ENCODE measurements at places on chromosomes 1 and 21.

DNA sequence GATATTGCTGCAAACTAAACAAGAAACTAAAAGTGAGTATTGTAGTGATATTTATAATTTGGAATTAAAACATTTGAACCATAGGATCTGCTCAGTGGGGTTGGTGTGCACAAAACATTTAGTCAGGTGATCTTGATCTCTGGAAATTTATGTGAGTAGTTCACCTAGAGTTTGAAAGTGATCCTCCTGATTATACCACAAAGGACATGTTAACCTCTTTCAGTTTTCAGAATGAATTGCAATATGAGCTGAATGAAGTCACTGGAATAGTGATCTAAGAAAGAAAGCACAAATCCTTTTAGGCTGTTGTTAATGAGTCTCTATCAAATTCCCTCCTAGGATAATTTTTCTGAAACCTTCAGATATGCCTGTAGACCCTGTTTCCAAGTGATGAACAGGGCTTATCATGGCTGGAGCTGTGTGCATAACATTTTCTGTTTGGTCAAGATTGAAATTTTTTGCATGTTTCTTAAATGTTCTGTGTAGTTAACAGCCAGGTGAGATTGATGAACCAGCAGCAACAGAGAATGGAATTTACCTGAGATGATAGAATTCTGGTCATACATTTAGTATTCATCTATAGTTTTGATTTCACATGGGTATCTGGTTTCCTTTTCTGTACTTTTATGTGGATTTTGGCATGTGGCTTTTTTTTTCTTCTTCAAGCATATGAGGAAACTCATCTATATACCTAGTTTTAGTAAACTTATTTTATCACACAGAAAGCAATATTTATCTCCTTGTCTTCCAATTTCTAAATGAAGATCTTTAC, 25.5 kb downstream of the CDC14A start:
- DNase-seq = no peak

DNA sequence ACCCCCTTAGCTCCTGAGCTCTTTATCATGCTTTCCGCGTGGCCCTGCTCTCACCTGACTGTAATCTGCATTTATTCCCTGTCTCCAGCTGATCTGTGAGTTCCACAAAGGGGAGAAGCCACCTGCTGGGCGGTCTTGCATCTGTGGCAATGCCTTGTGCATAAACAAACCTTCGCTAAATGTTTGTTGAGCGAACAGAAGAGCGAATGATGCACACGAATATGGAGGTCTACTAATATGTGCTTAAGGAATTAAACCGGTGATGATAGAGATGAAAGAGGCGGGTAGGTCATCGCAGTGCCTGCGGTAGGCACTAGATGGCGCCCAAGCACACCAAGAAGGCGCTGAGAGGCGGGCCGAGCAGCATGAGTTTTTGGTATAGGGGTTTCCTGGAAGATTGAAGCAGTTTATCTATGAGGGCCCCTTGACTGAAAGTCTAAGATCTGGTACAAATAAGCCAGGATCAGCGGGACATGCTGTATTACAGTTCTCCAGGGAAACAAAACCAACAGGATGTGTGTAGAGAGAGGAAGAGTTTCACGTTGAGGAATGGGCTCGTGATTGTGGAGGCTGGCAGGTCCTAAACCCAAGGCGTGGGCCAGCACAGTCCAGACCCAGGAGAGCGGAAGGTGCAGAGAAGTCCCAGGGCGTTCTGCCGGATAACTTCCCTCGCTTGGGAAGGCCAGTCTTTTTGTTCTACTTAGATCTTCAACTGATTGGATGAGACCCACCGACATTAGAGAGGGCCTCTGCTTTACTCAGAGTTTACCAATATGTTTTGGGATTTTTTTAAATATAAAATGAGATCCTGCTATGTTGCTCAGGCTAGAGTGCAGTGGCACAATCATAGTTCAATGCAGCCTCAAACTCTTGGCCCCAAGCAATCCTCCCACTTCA, 34.7 kb downstream of the TOMM20 start:
- DNase-seq = peak; percentile 84

DNA sequence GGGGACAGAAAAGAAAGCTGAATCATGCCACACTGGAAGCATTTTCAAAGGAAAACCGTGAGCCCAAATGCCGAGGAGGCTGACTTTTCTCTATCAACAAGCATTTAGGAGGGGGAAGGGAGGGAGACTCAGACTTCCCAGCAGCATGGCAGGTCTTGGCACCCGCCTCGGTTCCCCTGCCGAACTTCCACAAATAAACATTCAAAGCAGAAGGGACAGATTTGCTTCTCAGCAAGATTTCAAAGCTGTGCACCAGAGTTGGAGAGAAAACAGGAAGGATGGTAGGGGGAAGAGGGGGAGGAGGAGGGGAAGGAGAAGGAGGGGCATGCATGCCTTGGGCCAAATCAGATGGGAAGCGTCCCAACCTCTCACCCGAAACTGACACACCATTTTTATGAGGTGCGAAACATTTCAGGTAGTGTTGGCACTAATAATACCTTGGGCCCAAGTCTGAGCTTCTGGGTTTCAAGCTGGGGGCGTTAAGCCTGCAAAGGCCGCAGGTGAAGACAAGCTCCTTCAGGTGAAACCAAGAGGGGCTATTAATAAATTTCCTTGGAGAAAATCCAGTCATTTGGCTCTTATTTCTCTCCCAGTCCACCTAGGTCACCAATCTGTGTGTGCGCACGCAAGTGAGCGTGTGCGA, 26.4 kb downstream of the ABCA4 start:
- DNase-seq = no peak

GRCh38 chr1:226407199-226407496, 745 bp downstream of the PARP1 start:
- no peak for DNase-seq

- DNase-seq = peak; percentile 54
Observed at GRCh38 chr21:41460578-41461527, 34.8 kb downstream of the MX1 start.

GRCh38 chr1:214493126-214493796, 58.1 kb downstream of the PTPN14 start:
- DNase-seq = no peak

GRCh38 chr1:245512980-245513578, 358.3 kb downstream of the KIF26B start:
- no peak for DNase-seq

DNA sequence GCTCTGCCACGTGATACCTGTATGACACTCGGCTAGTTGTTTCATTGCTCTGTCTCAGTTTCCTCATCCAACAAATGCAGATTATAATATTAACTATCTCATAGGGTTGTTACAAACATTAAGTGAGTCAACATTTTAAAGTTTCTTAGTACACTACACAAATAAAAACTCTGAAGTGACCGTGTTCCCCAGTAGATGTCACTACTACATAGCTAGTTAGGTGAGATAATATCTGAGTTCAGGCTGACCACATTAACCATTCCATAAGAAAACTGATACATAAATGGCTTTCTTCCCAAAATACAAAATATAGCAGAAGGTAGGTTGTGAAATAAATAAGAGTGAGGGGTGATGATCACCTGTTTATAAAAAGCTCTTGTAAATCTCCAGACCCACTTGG, 214.1 kb downstream of the NUF2 start:
- no peak for DNase-seq

DNA sequence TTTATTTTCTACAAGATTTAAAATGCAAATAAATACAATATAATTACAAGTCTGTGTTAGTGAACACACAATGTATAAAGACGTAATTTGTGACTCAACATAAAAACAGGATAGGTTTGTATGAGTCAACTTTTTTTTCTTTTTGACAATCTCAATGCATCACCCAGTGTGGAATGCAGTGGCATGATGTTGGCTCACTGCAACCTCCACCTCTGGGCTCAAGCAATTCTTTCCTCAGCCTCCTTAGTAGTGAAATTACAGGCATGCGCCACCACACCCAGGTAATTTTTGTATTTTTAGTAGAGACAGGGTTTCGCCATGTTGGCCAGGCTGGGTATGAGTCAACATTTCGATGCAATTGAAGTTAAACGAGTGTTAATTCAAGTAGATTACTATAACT, 5.9 kb upstream of the SPRR2E start:
- no peak for DNase-seq

- DNase-seq = no peak
Observed at GRCh38 chr1:224613486-224613885, 2.6 kb upstream of the CNIH3 start.

- no peak for DNase-seq
Observed at GRCh38 chr1:52414942-52415341, 10.5 kb downstream of the PRPF38A start.

GRCh38 chr1:64228167-64228957, 24.9 kb downstream of the UBE2U start:
- DNase-seq = no peak

DNA sequence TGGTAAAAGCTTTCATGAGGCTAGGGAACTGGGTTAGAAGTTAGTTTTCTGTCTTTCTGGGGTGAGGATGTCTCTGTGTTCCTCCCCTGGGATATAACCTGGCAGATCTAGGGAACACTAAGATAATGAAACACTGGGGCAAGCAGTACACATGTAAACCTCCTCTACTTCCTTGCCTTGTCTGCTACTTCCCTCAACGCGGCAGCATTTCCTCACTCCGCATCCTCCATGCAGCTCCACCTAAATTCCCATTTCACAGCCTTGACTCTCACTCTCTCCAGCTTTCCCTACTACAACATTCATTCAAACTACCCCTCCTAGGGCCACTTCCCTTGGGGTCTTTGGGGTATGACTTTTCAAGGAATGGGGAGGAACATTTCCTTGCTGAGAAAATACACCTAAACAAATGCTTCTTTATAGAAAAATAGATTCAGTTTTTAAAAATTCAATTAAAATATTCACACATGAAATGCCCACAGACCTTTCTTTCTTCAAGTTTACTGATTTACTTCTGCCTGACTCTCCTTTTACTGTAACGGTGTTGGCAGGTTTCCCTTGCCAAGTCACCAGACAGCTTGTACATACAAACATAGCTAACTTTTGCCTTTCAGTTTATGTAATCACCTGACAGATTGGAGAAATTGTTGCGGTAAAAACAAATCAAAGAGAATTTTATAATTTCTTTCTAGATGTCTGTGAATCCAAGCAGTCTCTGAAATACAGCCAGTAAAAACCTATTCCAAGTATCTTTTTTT, 90.1 kb downstream of the TNFSF18 start:
- DNase-seq = no peak

DNA sequence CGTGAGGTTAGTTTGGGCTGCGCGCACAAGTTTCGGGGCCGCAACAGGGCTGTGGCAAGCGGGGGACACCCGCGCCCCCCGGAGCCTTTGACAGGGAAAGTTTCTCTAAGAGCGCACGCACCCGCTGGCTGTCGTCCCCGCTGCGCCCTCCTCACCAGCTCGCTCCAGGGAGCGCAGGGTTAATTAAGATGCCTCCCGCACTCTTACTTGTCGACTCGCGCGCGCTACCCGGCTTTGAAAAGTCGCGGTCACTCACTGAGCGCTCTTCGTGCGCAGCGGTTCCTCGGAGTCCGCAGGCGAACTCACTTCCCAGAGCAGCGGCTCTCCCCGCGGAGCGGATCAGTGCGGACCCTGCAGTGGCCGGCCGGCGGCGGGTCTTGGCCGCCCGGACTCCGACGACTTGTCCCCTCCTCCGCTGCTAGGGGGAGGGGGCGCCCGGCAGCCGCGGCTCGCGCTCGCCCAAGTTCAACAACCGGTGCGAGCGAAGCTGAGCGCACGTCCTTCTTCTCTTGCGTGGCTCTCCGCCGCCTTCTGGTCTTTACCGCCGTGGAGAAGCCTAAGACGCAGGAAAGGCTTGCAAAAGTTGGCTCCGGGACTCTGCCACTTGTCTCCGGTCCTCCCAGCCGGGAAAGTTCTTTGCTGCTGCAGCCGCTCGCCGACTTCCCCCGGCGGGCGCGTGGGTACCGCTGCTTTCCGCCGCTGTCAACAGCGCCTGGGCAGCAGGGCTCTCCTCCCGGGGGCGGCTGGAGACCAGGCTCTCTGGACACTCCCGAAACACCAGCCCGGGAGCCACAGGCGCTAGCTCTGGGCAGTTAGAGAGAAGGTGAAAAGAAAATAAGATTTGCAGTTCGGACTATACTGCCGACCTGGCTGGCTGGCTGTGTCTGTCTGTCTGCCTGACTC, 506 bp downstream of the JUN start:
- DNase-seq = no peak

- DNase-seq = peak; percentile 58
Observed at GRCh38 chr21:25456672-25457071, 150.6 kb downstream of the MRPL39 start.

GRCh38 chr1:34709547-34709946, 45.3 kb upstream of the GJB5 start:
- no peak for DNase-seq

- DNase-seq = no peak
Observed at GRCh38 chr1:232754930-232755329, 50.3 kb upstream of the MAP10 start.

- peak; percentile 21 for DNase-seq
Observed at GRCh38 chr1:204127597-204128242, 24.1 kb downstream of the ETNK2 start.

- no peak for DNase-seq
Observed at GRCh38 chr1:183029591-183030000, 6.4 kb downstream of the LAMC1 start.

- DNase-seq = no peak
Observed at GRCh38 chr1:236099355-236099974, 34.6 kb upstream of the NID1 start.

DNA sequence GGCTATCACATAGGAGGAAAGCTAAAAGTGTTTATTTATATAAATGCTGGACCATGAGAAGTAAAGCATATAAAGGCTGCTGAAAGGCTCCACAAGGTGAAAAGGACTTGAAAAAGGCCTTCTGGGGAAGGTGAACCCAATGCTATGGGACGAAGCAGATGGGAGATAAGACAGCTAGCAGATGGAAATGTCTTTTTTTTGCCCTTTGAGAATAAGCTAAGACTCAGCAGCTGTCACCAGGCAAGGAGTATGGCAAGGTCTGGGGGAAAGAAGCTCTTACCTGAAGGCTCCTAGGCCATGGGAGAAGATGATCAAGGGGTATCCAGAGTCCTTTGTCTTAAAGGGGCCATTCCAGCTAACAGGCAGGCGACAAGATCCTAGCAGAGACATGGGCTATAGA, 9.9 kb downstream of the PAFAH2 start:
- no peak for DNase-seq

GRCh38 chr1:169127305-169127704, 20.8 kb downstream of the ATP1B1 start:
- DNase-seq = no peak

- no peak for DNase-seq
Observed at GRCh38 chr1:11474826-11475225, 4.1 kb upstream of the DISP3 start.

DNA sequence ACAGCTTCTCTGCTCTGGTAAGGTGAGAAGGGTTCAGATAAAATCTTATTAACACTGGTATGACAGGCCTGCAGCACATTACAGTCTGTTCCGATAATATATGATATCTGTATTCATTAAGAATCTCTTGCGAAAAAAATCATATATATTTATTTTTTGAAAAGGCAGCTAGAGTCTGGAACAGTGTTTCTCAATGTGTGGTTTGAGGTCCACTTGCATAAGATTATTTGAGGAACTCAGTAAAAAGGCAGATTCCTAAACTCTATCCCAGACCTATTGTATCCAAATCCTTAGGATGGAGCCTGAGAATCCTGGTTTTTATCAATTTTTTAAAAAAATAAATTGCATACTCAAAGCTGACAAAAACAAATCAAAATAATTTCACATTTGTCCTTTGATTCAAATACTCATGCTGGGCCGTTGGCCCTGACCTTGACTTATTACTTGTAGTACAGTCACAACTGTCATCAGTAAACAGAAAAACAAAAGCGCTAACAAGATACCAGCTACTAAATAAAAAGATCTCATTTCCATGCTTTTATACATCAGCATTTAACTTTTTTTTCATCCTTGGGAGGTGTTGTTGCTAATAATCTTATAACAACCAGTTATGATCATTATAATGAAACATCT, 60.6 kb downstream of the RGS2 start:
- no peak for DNase-seq
